ENCODE measurements at places on chromosomes 3 and 15. TPM values are rescaled to one million over a fixed set of nuclear protein-coding genes. Genes with fewer than 3 reads are reported as not detected.

- no peak overlapping the region for H3K27ac ChIP-seq
- H3K27me3 ChIP-seq, result no peaks in the 10 kb centered on the region
- no peaks in the 10 kb centered on the region for H3K36me3 ChIP-seq
- H3K4me3 ChIP-seq, result no peak overlapping the region
- no peak for DNase-seq
Observed at GRCh38 chr15:65695081-65695480, 73.3 kb downstream of the SLC24A1 start.

DNA sequence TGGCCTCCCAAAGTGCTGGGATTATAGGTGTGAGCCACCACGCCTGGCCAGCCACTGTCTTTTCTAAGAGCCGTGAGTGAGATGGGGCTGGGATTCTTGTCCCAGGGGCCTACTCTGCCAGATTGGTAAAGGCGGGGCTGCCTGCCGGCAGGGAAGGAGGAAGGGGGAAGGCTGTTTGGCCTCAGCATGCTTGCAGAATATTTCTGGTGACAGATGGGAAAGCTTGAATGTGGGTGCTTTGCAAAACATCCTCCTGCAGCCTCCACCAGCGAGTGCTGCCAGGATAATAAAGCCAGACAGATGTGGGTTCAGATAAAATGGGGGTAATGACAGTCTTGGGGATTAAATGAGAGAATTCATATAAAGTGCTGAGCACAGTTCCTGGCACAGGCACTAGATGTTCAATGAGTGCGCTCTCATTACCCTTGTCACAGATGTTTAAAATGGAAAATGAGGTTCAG, 19.8 kb upstream of the ACOX2 start:
- DNase-seq, result peak; percentile 30
- no peaks in the 10 kb centered on the region for H3K4me1 ChIP-seq
- H3K27me3 ChIP-seq, result no peaks in the 10 kb centered on the region
- no peak overlapping the region for H3K4me3 ChIP-seq
- no peaks in the 10 kb centered on the region for H3K36me3 ChIP-seq

DNA sequence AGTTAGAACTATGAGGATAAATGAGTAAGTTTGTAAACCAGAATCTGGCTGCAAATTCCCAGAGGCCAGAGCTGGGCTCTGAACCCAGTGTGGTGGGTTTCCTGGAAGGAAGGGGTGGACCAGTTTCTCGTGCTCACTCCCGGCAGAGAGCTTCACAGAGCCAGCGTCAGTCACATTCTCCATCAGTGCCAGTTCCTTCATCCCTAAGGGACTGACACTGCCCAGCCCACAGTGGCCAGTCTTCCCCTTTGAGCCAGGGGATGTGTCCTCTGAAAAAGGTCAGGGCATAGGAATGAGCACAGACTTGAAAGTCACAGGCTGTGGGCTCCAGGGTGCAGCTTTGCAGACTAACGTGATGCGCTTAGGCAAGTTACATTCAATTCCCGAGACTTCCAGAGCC, 135.8 kb upstream of the HACD2 start:
- no peak overlapping the region for H3K4me3 ChIP-seq
- no peak for DNase-seq
- no peaks in the 10 kb centered on the region for H3K27me3 ChIP-seq
- H3K36me3 ChIP-seq, result no peaks in the 10 kb centered on the region

ATP6V1A gene
- total RNA-seq, result 60.4 TPM

DNA sequence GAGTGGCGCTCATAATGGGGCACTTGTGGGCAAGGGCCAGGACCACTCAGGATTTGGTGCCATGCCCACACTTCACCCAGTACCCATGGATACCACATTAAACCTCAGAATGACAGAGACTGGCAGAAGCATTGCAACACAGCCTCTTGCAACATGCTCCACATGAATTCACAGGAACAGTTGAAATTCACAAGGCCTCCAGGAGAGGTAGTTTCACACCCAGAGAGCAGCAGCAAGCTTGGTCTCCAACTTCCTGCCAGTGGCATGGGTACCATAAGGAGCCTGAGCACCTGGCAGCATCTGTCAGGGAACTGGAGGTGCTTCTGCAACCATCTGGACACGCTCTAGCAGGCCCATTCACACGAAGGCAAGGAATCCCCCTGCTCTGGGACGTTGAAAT, 101.0 kb downstream of the OSBPL10 start:
- H3K36me3 ChIP-seq, result no peaks in the 10 kb centered on the region
- no peak overlapping the region for H3K4me3 ChIP-seq
- H3K27me3 ChIP-seq, result no peaks in the 10 kb centered on the region
- H3K4me1 ChIP-seq, result no peaks in the 10 kb centered on the region
- no peak overlapping the region for H3K27ac ChIP-seq
- DNase-seq, result no peak

CSPG5 gene
- 0.14 TPM for total RNA-seq

GRCh38 chr15:69860921-69861320, 236.8 kb downstream of the TLE3 start:
- H3K27ac ChIP-seq, result no peak overlapping the region
- H3K27me3 ChIP-seq, result peaks cover 2% of the 10 kb centered on the region
- no peak overlapping the region for H3K4me3 ChIP-seq
- H3K36me3 ChIP-seq, result no peaks in the 10 kb centered on the region
- DNase-seq, result no peak
- no peaks in the 10 kb centered on the region for H3K4me1 ChIP-seq

SERPINI2 gene
- total RNA-seq, result 3.1 TPM

- no peaks in the 10 kb centered on the region for H3K27me3 ChIP-seq
- no peak for DNase-seq
Observed at GRCh38 chr15:85463976-85464375, 83.6 kb downstream of the AKAP13 start.

MINAR1 gene
- total RNA-seq, result 0.57 TPM

OXTR gene
- total RNA-seq, result 1.6 TPM

GRCh38 chr3:156160647-156161046, 40.3 kb downstream of the KCNAB1 start:
- no peaks in the 10 kb centered on the region for H3K4me1 ChIP-seq
- H3K4me3 ChIP-seq, result no peak overlapping the region
- DNase-seq, result no peak
- no peaks in the 10 kb centered on the region for H3K27me3 ChIP-seq

GRCh38 chr15:88803241-88803919, at the start of gene ACAN:
TSS of gene ACAN (plus strand) at chr15:88803436. CDS start at chr15:88836207, 32,771 bp downstream.
- no peak within 1 kb of the TSS for H3K27ac ChIP-seq
- no peak for DNase-seq
- no peaks in the 10 kb centered on the region for H3K36me3 ChIP-seq
- no peaks in the 10 kb centered on the region for H3K4me1 ChIP-seq

- no peak overlapping the region for H3K27ac ChIP-seq
- H3K4me3 ChIP-seq, result no peak overlapping the region
- DNase-seq, result no peak
- no peaks in the 10 kb centered on the region for H3K27me3 ChIP-seq
- no peaks in the 10 kb centered on the region for H3K36me3 ChIP-seq
- H3K4me1 ChIP-seq, result peaks cover 8% of the 10 kb centered on the region
Observed at GRCh38 chr3:4562595-4562994, 69.4 kb downstream of the ITPR1 start.

GRCh38 chr3:42486814-42487565, 15.5 kb upstream of the VIPR1 start:
- H3K27me3 ChIP-seq, result no peaks in the 10 kb centered on the region
- H3K36me3 ChIP-seq, result no peaks in the 10 kb centered on the region
- H3K4me1 ChIP-seq, result peaks cover 15% of the 10 kb centered on the region
- DNase-seq, result peak; percentile 2
- no peak overlapping the region for H3K4me3 ChIP-seq

- H3K4me1 ChIP-seq, result no peaks in the 10 kb centered on the region
- H3K4me3 ChIP-seq, result no peak overlapping the region
- no peak for DNase-seq
Observed at GRCh38 chr3:196419386-196419785, 12.8 kb downstream of the UBXN7 start.

DNA sequence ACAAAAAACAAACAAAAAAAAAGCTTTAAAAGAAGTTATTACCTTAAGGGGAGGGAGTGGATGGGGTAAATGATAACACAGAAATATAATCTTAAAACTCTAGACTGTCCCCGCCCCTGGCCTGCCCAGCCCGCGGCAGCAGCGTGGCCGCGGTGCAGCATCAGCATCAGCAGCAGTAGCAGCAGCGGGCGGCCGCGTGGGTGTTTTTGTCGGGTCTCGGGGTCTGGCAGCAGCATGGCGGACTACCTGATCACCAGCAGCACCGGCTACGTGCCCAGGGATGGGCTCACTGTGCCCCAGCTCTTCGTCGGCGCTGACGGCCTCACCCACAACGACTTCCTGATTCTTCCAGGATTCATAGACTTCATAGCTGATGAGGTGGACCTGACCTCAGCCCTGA, 80.0 kb upstream of the ANKRD28 start:
- no peak overlapping the region for H3K27ac ChIP-seq
- no peaks in the 10 kb centered on the region for H3K27me3 ChIP-seq
- no peak overlapping the region for H3K4me3 ChIP-seq

GLDN gene
- 1.4 TPM for total RNA-seq

CHRNA5 gene
- total RNA-seq, result 1.9 TPM

ARRDC4 gene
- total RNA-seq, result 25.6 TPM

DNA sequence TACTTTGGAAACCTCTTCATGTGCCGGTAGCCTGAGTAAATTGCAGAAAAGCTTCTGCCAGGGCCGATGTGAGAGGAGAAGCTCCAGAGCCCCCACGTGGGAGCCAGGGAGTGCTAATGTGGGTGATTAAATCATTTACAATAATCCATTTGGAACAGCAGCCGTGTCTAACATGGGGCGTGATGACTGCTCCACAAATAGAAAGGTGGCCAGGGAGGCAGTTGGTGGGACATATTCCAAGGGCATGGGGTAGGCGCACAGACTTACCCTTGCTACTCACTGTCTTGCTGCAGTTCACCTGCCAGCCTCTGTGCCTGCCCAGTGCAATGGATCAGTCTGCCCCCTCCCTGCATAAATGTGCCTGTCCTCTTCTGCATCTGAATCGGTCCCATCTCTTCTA, 39.3 kb upstream of the INSYN1 start:
- no peak for DNase-seq
- no peak overlapping the region for H3K4me3 ChIP-seq
- H3K27me3 ChIP-seq, result no peaks in the 10 kb centered on the region
- no peaks in the 10 kb centered on the region for H3K4me1 ChIP-seq

ESYT3 gene
- 3.2 TPM for total RNA-seq

DNA sequence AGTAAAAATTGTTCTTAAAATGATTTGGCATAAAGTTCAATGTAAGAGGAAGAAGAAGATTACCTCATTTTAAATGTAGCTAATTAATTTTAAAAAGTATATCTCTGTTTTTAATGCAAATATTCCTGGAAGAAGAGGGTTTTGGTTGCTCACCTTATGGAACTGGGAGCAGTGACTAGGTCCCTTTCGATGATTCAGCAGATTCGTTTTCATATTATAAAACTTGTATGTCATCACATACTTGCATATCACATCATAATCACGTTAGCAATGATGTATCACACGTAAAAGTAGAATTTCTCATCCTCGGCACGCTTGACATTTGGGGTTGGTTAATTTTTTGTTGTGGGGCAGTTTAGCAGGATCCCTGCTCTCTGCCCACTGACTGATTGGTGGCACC, 47.6 kb downstream of the GPR160 start:
- H3K4me3 ChIP-seq, result no peak overlapping the region
- no peaks in the 10 kb centered on the region for H3K27me3 ChIP-seq
- H3K4me1 ChIP-seq, result no peaks in the 10 kb centered on the region
- no peaks in the 10 kb centered on the region for H3K36me3 ChIP-seq

STAB1 gene
- total RNA-seq, result 68.6 TPM

GRCh38 chr15:38745126-38745525, 180.5 kb upstream of the RASGRP1 start:
- H3K27ac ChIP-seq, result no peak overlapping the region
- DNase-seq, result no peak
- H3K4me1 ChIP-seq, result no peaks in the 10 kb centered on the region

MESP1 gene
- total RNA-seq, result 67.4 TPM

DNA sequence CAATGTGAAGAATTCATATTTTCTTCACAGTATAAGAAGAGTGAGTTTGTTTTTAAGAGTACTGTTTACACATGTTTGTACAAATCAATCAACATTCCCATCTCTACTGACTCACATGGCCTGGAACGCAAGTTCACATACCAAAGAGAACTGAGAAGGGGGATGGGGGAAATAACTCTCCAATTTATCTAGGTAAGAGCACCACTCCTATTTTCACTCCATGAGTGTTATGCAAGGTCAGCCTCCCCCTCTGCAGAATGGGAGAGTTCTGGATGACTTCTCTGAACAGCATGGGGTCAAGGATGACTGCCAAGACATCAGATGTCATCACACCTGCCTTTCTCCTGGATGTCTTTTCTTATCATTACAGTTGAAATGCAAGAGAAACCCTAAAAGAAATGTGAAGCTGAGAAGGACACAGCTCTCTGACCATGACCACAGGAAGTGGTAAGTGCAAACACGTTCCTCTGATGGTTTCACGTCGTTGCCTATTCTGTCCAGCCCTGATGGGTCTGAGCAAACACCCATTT, 95.2 kb downstream of the SEMA6D start:
- H3K27ac ChIP-seq, result no peak overlapping the region
- no peaks in the 10 kb centered on the region for H3K4me1 ChIP-seq
- no peaks in the 10 kb centered on the region for H3K27me3 ChIP-seq
- DNase-seq, result no peak
- no peaks in the 10 kb centered on the region for H3K36me3 ChIP-seq

- H3K27me3 ChIP-seq, result no peaks in the 10 kb centered on the region
- H3K36me3 ChIP-seq, result no peaks in the 10 kb centered on the region
- no peaks in the 10 kb centered on the region for H3K4me1 ChIP-seq
Observed at GRCh38 chr15:95503640-95504225, 826.8 kb upstream of the NR2F2 start.

DNA sequence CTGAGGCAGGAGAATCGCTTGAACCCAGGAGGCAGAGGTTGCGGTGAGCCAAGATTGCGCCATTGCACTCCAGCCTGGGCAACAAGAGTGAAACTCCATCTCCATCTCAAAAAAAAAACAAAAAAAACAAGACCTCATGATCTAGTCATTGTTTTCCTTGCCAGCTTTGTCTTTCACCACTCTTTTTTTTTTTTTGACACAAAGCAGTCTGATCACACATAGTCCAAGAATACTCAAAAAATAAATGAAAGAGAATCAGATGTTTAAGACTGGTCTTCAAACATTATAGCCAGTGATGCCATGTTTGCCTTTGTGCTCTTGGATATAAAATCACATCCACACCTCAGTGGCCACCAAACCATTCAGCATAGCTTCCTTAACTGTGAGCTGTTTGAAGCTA, 5.8 kb upstream of the ADAM10 start:
- H3K4me3 ChIP-seq, result no peak overlapping the region
- no peaks in the 10 kb centered on the region for H3K4me1 ChIP-seq
- DNase-seq, result no peak
- no peaks in the 10 kb centered on the region for H3K27me3 ChIP-seq
- H3K27ac ChIP-seq, result no peak overlapping the region
- no peaks in the 10 kb centered on the region for H3K36me3 ChIP-seq

- H3K27me3 ChIP-seq, result no peaks in the 10 kb centered on the region
- no peaks in the 10 kb centered on the region for H3K36me3 ChIP-seq
- no peak for DNase-seq
- no peak overlapping the region for H3K27ac ChIP-seq
- no peak overlapping the region for H3K4me3 ChIP-seq
Observed at GRCh38 chr15:52101542-52102323, 10.8 kb downstream of the BCL2L10 start.

DNA sequence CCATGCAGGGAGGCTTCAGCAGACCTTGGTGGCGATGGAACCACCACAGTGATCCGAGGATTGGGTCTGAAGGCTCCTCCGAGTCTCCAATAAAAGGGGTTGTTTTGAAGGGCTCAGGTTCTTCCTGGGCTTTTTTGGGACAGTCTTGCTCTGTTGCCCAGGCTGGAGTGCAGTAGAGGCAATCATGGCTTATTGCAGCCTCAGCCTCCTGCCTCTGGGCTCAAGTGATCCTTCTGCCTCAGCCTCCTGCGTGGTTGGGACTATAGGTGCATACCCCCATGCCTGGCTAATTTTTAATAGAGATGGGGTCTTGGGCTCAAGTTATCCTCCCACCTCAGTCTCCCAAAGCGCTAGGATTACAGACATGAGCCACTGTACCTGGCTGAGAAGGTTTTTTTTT, 84.8 kb downstream of the IGF1R start:
- H3K4me3 ChIP-seq, result no peak overlapping the region
- no peaks in the 10 kb centered on the region for H3K36me3 ChIP-seq
- no peak for DNase-seq
